DMS53 (cell line): ENCODE measurements at places on chromosomes 1 and 21.

GRCh38 chr1:246394121-246394520 is 113.0 kb downstream of the SMYD3 start:
- no peak for DNase-seq

GRCh38 chr1:176540428-176540827 is 77.5 kb downstream of the PAPPA2 start:
- no peak for DNase-seq

GRCh38 chr1:228109962-228110488 is 926 bp upstream of the MRPL55 start:
- peak; percentile 65 for DNase-seq

GRCh38 chr1:166950156-166950555 is 25.2 kb downstream of the ILDR2 start:
- DNase-seq = no peak

DNA sequence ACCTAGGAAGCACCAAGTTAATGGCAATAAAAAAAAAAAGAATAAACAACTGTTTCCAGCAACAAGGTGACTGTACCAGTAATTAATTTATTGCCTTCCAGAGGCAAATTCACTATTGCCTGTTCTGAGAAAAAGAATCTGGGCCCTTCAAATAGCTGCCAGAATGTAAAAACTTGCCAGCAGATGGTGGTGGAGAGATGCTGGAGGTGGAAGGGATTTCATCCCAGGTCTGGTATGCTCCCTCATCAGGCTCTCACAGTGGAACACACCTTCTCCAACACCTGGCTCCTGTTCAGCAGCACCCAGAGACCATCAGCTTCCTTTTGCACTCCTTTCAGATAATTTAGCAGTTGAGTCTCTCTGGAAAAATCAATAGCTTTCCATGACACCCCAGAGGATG is 792.9 kb upstream of the ADAMTS5 start:
- peak; percentile 8 for DNase-seq

DNA sequence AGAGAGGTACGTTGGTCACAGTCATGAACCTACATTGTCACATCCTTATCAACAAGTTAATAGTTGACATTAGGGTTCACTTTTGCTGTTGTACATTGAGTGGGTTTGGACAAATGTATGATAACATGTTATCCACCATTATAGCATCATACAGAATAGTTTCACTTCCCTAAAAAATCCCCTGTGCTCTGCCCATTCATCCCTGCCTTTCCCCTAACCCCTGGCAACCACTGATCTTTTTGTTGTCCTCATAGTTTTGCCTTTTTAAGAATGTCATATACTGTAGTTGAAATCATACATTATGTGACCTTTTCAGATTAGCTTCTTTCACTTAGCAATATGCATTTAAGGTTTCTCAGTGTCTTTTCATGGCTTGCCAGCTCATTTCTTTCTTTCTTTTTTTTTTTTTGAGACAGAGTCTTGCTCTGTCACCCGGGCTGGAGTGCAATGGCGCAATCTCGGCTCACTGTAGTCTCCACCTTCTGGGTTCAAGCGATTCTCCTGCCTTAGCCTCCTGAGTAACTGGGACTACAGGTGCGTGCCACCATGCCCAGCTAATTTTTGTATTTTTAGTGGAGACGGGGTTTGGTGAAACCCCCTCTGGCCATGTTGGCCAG is 50.6 kb downstream of the UCK2 start:
- DNase-seq = no peak

DNA sequence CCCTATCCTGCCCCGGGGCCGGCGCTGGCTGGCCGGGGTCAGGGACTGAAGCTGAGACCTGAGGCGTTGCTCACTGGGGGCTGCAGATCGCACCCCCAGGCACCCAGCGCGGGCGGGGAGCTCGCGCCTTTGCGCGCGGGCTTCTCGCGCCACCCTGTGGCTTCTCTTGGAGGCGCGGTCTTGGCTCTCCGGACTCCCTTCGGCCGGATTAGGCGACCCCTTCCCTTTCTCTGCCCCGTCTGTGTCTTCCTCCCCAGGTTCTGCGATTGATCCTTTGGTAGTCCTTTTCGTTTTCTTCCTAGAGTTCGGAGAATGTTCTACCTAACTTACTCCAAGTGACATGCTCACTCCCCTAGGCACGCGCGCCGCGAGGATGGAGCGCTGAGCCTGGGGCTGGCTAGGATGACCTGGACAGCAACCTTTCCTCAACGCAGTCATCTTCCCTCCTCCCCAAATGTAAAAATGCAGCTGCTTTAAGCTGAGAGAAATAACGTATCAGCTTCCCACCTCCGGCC is 495 bp upstream of the NTRK1 start:
- peak; percentile 77 for DNase-seq

- DNase-seq = no peak
These were observed 37.2 kb upstream of the IPO9 start for GRCh38 chr1:201791779-201792173.

GRCh38 chr1:156789621-156790318 is 22.4 kb downstream of the PRCC start:
- DNase-seq = no peak

DNA sequence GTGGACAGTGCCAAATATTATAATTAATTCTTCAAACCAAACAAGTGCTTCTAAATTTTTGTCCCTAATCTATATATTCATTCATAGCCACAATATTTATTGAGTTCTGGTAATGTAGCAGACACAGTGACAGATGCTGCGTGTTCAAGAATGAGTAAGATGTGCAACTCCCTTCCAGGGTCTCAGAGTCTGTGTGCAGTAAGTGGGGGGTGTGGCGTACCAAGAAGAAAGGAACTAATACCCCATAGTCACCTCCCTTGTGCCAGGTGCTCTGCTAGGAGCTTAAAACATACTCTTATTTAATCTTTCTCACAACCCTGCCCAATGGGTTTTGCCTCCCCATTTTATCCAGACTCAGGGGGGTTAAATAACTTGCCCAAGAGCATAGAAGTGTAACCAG is 358.7 kb downstream of the BARHL2 start:
- no peak for DNase-seq

- peak; percentile 94 for DNase-seq
These were observed 13.0 kb upstream of the CCDC190 start for GRCh38 chr1:162873671-162874666.

- peak; percentile 97 for DNase-seq
These were observed 107.1 kb downstream of the SPSB1 start for GRCh38 chr1:9399510-9400424.

DNA sequence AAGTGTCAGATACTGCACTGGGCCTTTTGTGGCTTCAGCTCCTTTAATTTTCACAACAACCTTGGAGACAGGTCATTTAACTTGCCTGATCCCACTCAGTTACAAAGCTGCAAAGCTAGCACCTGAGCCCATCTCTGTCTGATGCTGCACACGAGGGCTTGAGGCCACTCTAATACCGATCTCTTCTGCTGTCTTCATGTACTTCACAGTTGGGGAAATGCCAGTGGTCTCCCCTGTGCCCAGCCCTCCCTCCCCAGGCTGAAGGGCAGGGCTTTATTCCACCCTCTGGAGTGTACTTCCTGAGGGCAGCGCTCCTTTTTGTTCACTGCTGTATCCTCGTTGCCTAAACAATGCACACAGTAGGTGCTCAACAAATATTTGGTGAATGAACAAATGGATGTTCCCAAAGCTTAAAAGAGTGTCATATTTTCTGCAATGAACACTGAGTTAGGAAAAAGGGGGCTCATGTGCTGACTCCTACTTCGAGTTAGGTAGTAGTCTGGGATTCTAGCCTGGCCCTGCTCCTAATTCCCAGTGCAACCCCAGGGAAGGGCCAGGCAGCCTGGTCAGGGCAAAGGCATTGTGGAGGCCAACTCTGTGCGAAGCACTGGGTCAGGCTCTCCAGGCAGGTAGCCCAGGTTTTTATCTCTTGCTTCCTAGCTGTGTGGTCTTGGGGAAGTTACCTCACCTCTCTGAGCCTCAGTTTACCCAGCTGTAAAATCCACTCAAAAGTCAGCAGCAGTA is 1.1 kb downstream of the TMCO4 start:
- peak; percentile 56 for DNase-seq

- DNase-seq = no peak
These were observed 123.6 kb downstream of the LRRC53 start for GRCh38 chr1:74388855-74389254.

DNA sequence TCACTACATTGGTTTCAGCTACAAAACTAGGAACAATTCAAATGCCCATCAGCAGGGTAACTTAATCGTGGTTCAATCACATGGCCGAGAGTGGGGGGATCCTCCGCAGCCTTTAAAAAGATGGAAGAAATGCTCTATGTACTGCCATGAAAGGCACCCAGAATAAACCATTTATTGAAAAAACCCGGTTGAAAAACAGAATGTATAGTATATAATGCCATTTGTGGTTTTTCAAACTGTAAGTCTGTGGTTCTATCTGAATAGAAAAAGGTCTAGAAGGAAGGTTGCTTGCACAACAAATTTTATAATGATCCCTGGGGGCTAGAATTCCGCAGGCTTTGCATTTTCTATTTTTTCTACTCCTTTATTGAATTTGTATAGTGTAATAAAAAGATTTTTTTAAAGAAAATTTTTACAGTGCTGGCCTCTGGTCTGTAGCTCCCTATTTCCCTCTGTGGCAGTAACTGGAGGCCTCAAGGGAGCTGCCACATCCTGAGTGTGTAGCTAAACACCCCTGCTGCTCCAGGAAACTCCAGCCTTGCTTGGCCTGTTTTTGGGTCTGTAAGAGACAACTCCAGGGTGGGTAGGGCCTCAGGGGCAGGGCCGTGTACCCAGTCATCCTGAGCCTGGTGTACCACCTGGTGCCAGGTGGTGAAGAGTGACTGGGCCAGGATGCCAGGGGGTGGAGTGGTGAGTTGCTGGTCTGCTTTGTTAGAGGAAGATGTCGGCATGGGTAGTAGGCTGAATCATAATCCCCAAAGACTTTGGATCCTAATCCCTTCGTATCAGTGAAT is 51.5 kb upstream of the EPS8L3 start:
- no peak for DNase-seq

GRCh38 chr1:93988634-93989350 is 79.6 kb upstream of the GCLM start:
- DNase-seq = no peak

GRCh38 chr1:25223471-25223870 is 8.8 kb downstream of the SYF2 start:
- DNase-seq = no peak

GRCh38 chr1:225460021-225460736 is 32.3 kb upstream of the LBR start:
- no peak for DNase-seq

- DNase-seq = no peak
These were observed 7.0 kb upstream of the PSEN2 start for GRCh38 chr1:226863446-226863845.

DNA sequence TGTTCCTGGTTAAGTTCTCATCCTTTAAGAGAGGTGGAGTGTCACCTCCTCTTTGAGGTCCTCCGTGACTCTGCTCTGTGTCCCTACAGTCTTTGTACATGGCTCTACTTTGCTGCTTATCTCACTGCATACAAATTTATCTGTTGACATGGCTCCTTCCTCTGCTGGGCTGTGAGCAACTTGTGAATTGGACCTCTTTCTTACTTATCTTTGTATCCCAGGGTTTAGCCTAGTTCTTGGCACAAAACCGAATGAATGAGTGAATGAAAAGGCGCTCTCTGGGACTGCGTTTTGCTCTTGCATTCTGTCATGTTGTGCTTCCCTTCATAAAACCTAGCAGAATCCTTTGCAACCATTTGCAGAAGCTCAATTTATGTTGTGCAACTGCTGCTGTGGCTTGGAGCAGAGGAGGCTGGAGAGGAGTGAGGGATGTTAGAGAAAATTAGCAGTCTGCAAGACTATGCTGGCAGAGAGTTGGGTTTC is 12.4 kb downstream of the SLC26A9 start:
- DNase-seq = no peak

GRCh38 chr1:87615491-87615890 is 286.8 kb downstream of the LMO4 start:
- DNase-seq = no peak

GRCh38 chr1:78678324-78678723 is 28.7 kb downstream of the IFI44 start:
- no peak for DNase-seq

GRCh38 chr1:53807916-53808315 is 30.2 kb downstream of the NDC1 start:
- DNase-seq = no peak

DNA sequence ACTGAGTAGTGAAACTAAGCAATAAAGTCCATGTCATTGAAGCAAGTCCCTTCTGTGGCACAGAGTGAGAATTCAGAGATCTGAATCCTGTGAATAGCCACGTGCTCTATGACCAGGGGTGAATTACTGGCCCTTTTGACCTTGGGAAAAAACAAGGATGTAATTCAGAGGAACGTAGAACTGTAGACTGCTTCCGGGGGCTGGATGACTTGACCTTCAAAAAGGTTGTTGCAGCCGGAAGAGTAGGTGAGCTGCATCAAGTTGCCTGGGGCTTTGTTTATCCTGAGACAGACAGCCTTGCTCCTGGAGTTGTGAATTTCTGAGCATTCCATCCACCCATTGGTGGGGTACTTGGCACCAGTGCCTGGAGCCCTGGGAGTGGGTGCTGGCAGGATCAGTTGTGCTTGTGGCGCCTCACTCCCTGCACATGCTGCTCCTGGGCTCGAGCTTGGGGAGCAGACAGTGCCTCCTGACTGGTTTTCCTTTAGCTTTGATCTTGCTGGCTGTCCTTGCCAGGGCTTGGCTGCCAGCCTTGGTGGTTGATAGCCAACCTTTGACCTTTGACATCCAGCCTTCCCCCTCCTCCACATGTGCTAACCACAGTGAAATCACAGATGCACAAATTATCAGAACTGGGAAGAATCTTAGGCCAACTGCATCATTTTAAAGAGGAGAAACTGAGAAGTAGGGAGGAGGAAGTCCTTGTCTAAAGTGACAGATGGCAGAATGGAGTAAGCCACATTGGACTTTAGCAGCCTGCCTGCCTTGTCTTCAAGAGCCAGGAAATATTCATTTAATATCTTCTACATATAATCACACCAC is 16.2 kb upstream of the MYOG start:
- DNase-seq = no peak

- DNase-seq = no peak
These were observed 236.6 kb downstream of the HHAT start for GRCh38 chr1:210565306-210565705.

DNA sequence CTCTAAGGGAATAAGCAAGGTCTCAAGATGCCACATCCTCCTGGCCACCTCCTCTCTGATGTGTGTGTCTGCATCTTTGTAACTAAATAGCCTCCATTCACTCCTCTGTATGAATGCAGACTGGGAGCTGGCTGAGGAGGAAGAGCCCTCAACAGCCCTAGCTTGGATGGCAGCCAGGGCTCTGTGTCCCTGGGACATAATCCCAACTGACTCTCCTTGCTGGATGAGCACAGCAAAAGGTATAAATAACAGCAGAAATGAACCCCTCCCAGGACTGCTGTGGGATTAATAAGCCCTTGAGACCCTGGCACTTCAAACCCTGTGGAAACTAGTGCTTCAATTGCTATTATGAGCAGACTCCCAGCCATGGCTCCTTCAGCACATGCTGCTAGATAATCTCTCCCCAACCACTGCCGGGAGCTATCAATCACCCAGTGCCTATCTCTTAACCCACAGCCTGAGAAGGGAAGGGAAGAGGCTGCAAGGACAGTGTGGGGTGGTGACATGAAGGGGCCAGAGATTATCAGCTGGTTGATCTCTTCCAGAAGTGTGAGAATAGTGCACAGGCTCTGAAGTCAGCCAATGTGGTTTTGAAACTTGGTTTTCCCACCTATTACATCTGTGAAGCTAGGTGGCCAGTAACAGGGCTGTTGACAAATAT is 152.2 kb downstream of the TNR start:
- DNase-seq = peak; percentile 76

- no peak for DNase-seq
These were observed 65.8 kb downstream of the LYPLAL1 start for GRCh38 chr1:219239518-219239917.
